ENCODE measurements at places on chromosomes 2 and 18.

DNA sequence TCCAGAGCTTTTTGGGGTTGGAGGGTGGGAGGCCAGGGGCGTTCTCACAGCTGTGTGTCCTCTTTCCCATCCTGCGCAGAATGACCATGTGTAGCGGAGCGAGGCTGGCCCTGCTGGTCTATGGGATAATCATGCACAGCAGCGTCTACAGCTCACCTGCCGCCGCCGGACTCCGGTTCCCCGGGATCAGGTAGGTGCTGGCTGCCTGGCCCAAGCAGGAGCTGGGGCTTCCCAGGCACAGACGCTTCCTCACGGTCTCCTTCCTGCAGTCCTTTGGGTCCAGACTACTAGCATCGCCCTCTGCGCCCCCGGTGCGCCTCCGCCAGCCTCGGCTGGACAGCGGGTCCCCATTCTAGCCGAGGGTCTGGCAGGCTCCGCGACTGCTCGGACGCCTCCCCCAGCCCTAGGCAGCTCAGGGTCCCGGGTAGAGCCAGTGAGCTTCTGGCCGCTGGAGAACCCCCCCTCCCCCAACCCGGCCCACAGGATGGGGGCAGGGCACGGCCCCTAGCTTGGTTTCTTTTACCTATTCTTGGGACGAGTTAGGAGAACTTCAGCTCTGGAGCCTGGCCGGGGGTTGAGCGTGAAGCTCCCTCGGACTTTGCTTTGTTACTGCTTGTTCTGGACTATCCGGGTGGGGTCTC lies 756 bp downstream of the ADCYAP1 start:
- DNase-seq: no peak

- DNase-seq: no peak
Measured at GRCh38 chr2:61178603-61179545, 16.9 kb downstream of the C2orf74 start.

GRCh38 chr2:218427741-218428140 lies 8.8 kb downstream of the VIL1 start:
- DNase-seq: no peak

DNA sequence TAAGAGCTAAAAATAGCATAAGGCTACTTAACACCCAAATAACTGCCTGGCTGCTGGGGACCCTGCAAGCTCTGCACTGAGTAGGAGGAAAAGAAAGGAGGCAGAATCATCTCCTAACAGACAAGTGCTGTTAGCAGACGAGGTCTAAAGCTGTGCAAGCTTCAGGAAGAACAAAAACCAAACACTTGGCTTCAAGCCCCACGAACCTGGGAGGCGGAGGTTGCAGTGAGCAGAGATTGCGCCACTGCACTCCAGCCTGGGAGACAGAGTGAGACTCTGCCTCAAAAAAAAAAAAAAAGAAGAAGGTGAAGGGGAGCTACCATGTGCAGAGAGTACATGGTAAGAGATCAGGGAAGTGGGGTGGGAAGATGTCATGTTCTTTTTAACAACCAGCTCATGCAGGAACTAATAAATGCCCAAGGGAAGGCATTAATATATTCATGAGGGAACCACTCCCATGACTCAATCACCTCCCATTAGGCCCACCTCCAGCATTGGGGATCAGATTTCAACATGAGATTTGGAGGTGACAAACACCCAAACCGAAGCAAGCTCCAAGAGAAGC lies 28.8 kb upstream of the INO80C start:
- DNase-seq: no peak

GRCh38 chr2:54575379-54575888 lies 119.3 kb downstream of the SPTBN1 start:
- no peak for DNase-seq

GRCh38 chr2:118577202-118577601 lies 270.2 kb downstream of the EN1 start:
- DNase-seq: no peak

- DNase-seq: no peak
Measured at GRCh38 chr2:145488571-145488970, 968.7 kb upstream of the ZEB2 start.

DNA sequence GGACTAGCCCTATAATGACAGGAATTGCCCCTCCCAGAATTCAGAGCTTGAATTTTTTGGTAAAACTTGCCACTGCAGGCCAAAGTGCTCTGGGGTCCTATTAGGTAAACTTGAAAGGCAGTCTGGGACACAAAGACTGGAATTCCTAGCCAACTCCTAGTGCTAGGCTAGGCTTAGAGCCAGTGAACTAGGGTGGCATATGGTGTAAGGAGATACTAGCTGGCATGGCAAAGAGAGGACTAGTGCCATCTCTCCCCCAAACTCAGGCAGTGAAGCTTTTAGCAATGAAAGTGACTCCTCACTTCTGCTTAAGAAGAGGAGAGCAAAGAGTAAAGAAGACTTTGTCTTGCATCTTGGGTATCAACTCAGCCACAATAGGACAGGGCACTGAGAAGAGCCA lies 410.5 kb upstream of the CNTNAP5 start:
- DNase-seq: no peak

DNA sequence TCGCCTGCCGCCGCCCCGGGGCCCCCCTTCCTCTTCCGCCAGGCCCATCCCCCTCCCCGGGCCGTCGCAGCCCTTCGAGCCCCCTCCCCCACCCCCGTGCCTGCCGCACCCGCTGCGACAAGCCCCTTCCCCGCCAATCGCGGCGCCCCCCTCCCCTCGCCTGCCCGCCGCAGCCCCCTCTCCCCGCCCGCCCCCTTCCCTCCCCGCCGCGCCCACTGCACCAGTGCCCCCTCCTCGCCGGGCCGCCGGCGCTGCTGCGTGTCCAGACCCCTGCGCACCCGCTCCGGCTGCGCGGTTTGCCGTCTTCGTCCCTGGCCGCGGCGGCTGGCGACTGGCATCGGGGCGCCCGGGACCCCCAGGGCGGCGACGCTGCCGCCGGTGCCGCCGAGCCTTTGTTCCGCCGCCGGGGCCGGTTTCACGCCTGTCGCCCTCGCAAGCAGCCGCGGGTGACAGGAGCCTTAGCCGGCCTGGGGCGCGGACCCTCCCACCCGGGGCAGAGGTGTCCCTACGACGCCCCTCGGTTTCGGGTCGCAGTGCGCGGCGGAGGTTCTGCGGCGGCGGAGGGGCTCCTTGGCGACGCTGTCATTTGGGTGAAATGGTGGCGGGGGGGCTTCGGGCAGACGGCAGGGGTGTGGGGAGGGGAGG lies 18.1 kb downstream of the GPC1 start:
- no peak for DNase-seq

DNA sequence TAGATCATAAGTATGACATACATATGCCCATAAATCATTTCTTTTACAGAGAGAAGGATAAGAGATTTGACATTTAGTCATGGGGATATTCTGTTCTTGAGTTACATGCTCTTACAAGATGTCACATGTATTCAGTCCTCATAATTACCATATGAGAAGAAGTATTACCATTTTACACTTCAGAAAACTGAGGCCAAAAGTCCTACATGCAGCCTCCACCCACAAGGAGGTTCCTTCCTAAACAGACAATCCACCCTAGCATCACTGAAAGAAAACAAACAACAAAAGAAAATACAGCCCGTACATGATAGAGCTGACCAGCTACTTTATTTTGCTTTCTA lies 335.1 kb downstream of the SETBP1 start:
- DNase-seq: no peak

- DNase-seq: no peak
Measured at GRCh38 chr2:3631161-3631850, 26.7 kb upstream of the ALLC start.

GRCh38 chr2:851078-851477 lies 99.6 kb upstream of the SNTG2 start:
- no peak for DNase-seq

- no peak for DNase-seq
Measured at GRCh38 chr2:8520791-8521344, 161.0 kb upstream of the ID2 start.

DNA sequence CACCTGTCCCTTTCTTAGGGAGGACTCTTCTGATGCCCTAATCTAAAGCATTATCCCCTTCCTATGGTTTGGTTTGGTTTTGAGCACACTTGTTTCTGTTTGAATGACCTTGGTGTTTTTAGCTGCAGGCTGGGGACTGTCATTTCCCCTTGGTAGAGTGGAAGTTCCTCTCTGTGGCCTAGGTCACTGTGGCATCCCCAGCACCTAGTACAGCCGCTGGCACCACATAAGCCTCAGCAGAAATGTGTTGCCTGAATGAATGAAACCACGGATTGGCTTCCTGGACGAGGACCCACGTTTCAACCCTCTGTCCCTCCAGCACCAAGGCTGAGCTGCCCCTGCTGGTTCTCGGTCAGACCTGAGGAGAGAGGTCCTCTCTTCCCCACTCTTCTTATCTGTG lies 159.9 kb downstream of the CTIF start:
- no peak for DNase-seq

DNA sequence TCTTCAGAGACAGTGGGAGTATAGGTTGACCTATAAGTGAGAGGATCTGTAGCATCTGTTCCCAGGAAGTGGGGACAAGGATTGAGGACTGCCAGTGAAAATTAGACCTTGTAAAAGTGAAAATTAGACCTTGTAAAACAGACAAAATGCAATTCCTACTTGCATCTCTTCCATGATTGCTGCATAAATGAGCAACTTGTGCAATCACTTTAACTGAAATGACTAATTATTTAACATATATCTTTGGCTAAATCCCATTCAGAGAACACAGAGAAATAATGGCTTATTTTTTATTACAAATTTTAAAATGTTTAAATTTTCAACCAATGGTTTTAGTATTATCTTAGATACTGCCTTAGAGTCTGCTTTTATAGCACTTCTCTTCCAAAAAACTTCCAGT lies 67.2 kb upstream of the NABP1 start:
- no peak for DNase-seq

- DNase-seq: no peak
Measured at GRCh38 chr2:119257198-119257597, 33.6 kb downstream of the STEAP3 start.

GRCh38 chr2:142952793-142953494 lies 75.5 kb downstream of the KYNU start:
- no peak for DNase-seq

- DNase-seq: no peak
Measured at GRCh38 chr2:151999053-151999452, 99.8 kb downstream of the CACNB4 start.

DNA sequence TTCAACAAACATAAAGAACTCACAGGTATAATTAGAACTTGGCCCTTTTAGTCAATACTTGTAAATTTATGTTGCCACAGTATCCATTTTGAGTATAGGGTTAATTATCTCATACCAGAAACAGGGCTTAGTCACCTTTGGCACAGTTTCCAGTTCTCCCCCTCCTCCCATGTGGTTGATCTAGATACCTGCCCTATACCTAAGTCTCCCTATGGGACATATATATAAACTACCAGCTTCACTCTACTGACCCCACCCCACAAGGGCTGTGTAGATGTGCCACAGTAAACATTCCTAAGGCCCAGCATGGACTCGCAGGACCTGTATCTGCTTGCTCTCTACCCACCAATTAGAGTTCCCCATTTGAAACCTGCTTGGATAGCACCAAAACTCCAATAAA lies 371.7 kb upstream of the RND3 start:
- no peak for DNase-seq

GRCh38 chr2:86224645-86225355 lies 25.5 kb downstream of the MRPL35 start:
- DNase-seq: no peak

GRCh38 chr18:448116-448790 lies 52.2 kb downstream of the COLEC12 start:
- DNase-seq: no peak

GRCh38 chr2:158772306-158773078 lies 22.6 kb upstream of the DAPL1 start:
- DNase-seq: no peak

DNA sequence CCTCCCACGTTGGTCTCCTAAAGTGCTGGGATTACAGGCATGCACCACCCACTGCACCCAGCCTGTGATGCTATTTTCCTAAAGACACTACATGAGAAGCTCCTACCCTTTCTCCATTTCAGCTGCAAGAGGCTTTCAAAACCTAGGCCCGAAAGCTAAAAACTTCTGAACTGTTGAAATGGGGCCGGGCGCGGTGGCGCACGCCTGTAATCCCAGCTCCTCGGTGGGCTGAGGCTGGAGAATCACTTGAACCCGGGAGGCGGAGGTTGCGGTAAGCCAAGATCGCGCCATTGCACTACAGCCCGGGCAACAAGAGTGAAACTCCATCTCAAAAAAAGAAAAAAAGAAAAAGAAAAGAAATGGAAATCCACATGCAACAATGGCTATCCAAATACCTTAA lies 18.1 kb upstream of the ANXA4 start:
- DNase-seq: no peak

GRCh38 chr2:127052057-127052770 lies 54.7 kb downstream of the BIN1 start:
- no peak for DNase-seq

DNA sequence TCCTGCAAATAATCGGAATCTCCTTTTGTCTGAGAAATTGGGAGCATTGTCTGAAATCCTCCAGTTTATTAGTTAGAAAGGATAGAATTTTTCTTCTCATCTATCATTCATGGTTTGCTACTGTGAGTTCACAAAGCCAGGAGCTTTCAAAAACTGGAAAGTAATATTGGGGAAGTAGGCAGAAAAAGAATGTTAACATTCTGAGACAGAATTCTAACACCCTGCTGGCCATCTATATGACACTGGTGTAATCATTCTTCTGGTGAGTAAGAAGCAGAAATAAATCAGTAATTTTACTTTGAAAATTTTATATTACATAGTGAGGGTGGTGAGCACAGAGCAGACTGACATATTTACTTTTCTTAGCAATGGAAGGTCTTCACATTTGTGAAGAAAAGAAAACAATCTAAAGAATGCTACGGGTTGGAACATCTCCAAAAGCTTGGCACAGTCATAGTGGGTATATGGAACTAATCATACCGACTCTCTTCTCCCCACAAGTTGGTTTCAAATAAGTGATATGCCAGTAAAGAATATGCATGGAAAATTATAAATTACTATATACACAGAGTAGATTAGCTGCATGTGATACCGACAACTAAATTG lies 344.9 kb downstream of the LPIN1 start:
- no peak for DNase-seq

- no peak for DNase-seq
Measured at GRCh38 chr2:168729455-168729854, 73.0 kb upstream of the NOSTRIN start.

- no peak for DNase-seq
Measured at GRCh38 chr18:54116541-54117257, 107.8 kb downstream of the MBD2 start.

DNA sequence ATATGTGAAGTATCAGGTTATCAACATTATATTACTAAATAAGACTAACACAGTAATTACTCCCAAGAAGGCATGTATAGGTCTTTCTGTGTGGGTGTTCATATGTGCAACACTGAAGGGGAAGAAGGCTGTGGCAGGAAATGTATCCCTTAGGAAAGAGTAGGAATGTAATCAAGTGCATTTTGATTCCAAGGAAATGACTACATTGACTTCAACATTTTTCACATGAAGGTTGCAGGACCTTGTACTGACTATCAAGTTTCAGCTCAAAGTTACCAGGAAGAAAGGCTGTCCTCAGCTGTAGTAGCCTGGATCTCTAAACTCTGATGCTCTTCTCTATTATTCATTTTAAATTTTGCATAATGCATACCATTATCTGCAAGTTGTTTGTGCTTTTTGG lies 680.8 kb downstream of the NYAP2 start:
- no peak for DNase-seq
